ENCODE measurements at places on chromosomes 2 and 18.

DNA sequence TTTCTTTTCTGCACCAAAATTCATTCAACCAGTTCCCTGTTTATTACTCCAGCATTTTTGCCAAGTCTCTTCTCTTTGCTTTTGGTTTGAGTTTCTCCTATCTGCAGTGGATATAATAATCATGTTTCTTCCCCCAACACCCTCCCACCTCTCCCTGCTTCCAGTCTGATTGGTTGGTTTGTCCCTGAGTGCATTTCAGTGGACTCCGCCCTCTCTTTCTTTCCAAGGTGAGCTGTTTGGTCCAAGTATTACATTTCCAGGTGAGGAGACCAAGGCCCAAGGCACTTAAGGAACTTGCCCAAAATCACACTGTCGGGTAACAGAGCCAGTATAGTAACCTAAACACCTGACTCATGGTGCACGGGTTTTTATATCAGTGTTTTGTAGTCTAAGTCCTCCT is 17.7 kb downstream of the MRO start:
- DNase-seq: no peak

- no peak for DNase-seq
Measured at GRCh38 chr2:8059255-8059654, 622.6 kb upstream of the ID2 start.

GRCh38 chr2:105141099-105141614 is 100.4 kb upstream of the GPR45 start:
- no peak for DNase-seq

GRCh38 chr2:73297586-73297985 is 4.2 kb upstream of the EGR4 start:
- no peak for DNase-seq

GRCh38 chr2:85503168-85503850 is 35.7 kb upstream of the MAT2A start:
- DNase-seq: no peak
